Upper lobe of left lung (tissue), 6 donors: ENCODE measurements at places on chromosomes 6 and 20. TPM values are rescaled to one million over a fixed set of nuclear protein-coding genes. Genes with fewer than 3 reads are reported as not detected.

DNA sequence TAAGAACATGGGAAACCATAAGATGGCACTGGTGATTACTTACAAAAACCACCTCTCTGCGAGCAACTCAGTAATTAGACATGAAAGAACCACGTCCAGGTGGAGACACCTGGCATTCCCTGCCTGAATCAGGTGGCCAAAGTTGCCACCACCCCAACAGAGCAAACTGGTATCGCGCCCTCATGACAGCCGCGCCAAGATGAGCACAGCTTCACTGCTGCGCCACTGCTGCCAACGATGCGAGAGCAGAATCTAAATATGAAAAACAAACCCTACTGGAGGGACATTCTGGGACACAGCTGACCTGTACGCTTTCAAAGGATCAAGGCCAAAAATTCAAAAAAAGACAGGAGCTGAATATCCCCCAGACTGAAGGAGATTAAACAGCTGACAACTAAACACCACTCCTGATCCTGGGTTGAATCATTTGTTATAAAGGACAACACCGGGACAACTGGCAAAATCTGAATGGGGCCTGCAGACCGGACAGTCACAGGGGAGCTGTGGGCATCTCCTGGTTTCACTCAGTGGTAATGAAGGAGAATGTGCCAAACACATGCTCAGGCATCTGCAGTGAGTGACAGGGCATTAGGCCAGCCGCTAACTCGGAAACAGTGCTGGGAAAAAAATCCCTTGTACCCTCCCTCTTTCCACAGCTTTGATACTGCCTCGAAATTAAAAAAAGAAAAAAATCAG lies 17.4 kb downstream of the CST7 start:
- H3K27ac ChIP-seq, result no peak overlapping the region
- H3K36me3 ChIP-seq, result peaks cover 24% of the 10 kb centered on the region
- DNase-seq, result no peak
- no peak overlapping the region for H3K4me3 ChIP-seq

GRCh38 chr6:13181393-13181792 lies 146.9 kb downstream of the TBC1D7 start:
- DNase-seq, result no peak
- peaks cover 12% of the 10 kb centered on the region for H3K36me3 ChIP-seq
- H3K4me3 ChIP-seq, result no peak overlapping the region
- no peak overlapping the region for H3K27ac ChIP-seq
- no peaks in the 10 kb centered on the region for H3K27me3 ChIP-seq

DNA sequence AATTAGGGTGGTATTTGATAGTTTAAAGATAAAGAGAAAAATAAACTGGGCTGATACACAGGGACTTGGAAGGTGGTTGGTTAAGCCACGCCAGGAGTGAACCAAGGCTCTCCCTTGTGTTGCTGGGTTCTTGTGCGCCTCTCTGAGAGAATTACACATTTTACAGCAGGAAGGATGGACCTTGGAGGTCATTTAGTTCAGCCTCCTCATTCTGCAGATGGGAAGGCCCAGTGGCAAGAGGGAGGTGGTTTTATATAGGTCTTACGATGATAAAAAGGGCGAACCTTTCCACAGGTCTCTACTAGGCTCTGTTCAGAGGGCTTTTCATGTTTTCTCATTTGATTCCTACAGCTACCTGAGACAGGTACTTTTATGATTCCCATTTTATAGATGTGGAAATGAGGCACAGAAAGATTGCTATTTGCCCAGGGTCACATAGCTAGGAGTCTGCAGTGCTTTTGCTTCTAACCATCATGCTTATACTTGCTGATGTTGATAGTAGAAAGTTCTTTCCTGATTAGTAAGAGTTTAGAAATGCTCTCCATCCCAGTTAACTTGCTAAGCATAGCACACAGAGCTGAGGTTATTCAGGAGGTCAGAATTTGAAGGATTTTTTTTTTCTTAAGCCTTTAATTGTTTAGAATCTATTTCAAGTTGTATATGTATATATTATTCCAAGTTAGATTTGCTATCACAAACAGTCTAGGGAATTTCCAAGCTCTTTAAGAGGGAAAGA lies 12.8 kb downstream of the HIVEP1 start:
- H3K27ac ChIP-seq, result peak overlapping the region; percentile 20
- DNase-seq, result no peak
- H3K27me3 ChIP-seq, result no peaks in the 10 kb centered on the region

GRCh38 chr20:9789131-9789530 lies 49.7 kb downstream of the PAK5 start:
- H3K27me3 ChIP-seq, result no peaks in the 10 kb centered on the region
- no peaks in the 10 kb centered on the region for H3K36me3 ChIP-seq
- DNase-seq, result no peak
- H3K4me1 ChIP-seq, result no peaks in the 10 kb centered on the region
- no peak overlapping the region for H3K4me3 ChIP-seq
- no peak overlapping the region for H3K27ac ChIP-seq

GRCh38 chr20:14918976-14919375 lies 581.6 kb upstream of the FLRT3 start:
- no peak for DNase-seq
- peak overlapping the region; percentile 2 for H3K27ac ChIP-seq
- no peak overlapping the region for H3K4me3 ChIP-seq
- H3K4me1 ChIP-seq, result no peaks in the 10 kb centered on the region
- no peaks in the 10 kb centered on the region for H3K36me3 ChIP-seq

- H3K36me3 ChIP-seq, result no peaks in the 10 kb centered on the region
- no peaks in the 10 kb centered on the region for H3K4me1 ChIP-seq
- H3K4me3 ChIP-seq, result no peak overlapping the region
- no peaks in the 10 kb centered on the region for H3K27me3 ChIP-seq
- DNase-seq, result no peak
- no peak overlapping the region for H3K27ac ChIP-seq
Observed at GRCh38 chr20:9642882-9643281, 128.5 kb downstream of the LAMP5 start.

DNA sequence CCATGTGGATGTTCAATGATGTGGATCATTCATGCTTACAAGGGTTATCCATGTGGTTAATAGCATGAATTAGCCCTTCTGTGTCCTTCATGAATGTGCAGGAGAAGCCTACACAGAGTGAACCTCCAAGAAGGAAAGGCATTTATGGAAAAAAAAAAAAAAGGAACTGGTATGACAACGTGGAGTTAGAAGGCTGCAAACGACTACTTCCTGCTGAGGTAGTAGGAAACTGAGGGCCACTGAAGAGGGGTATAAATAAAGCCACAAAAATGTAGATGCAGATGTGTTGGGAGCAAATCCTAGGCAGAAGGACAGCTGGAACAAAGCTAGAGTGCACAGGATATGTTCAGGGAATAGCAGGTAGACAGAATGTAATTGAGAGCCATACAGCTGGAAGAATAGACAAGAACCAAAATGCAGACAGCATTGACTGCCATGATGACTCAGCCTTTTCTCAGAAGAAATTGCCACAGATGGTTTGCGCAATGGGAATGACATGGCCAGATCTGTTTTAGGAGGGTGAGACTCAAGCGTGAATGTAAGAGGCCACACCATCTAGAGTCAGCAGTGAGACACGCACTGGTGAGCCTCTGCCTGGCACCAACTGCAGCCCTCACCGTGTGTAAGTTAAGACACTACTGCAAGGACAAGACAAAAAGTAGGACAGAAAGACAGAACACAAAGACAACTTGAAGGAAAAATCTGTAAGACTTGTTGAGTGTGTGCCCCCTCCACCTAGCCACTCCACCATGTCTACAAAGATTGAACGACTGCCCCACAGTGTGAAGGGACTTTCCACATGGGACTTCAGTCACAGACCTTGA lies 79.8 kb downstream of the KIF13A start:
- H3K36me3 ChIP-seq, result no peaks in the 10 kb centered on the region
- peak overlapping the region; percentile 75 for H3K27ac ChIP-seq
- H3K27me3 ChIP-seq, result no peaks in the 10 kb centered on the region
- no peak for DNase-seq
- peaks cover 58% of the 10 kb centered on the region for H3K4me1 ChIP-seq

DNA sequence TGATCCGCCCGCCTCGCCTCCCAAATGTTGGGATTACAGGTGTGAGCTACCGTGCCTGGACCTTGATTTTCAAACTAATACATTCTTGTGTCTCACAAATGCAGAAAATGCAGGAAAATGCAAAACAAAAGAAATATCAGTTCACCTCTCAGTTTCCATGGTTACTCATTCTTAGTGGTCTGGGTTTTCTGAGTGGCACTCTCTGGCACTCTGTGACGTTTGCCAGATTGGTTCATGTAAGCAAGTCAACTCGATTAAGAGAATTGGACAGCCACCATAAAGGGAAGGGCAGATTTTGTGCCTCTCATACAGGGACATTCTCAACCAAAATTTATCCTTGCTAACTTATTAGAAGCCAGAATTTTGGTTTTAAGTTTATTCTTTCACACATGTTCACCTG lies 8.6 kb downstream of the CMTR1 start:
- peaks cover 19% of the 10 kb centered on the region for H3K4me1 ChIP-seq
- no peak for DNase-seq
- peaks cover 72% of the 10 kb centered on the region for H3K36me3 ChIP-seq
- no peak overlapping the region for H3K4me3 ChIP-seq
- H3K27ac ChIP-seq, result no peak overlapping the region

DNA sequence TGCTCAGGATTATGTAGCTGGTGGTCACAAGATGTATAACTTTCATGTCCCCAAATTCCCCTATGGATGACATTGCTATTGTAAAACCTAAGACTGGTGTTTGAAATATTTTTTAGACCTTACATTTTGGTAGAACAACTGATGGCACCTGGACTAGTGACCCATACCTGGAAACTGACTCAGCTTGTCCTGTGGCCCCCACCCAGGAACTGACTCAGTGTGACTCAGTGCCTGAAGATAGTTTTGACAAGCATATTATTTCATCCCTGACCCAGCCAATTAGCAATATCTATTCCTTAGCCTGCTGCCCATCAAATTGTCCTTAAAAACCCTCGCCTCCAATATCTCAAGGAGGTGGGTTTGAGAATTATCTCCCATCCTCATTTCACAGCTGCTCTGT lies 90.9 kb upstream of the GRIK2 start:
- no peak overlapping the region for H3K27ac ChIP-seq
- H3K4me1 ChIP-seq, result no peaks in the 10 kb centered on the region
- H3K4me3 ChIP-seq, result no peak overlapping the region
- no peaks in the 10 kb centered on the region for H3K36me3 ChIP-seq
- no peak for DNase-seq
- H3K27me3 ChIP-seq, result no peaks in the 10 kb centered on the region

GRCh38 chr6:133467231-133467981 lies 226.2 kb downstream of the EYA4 start:
- DNase-seq, result no peak
- H3K27me3 ChIP-seq, result no peaks in the 10 kb centered on the region
- no peaks in the 10 kb centered on the region for H3K4me1 ChIP-seq
- no peak overlapping the region for H3K27ac ChIP-seq
- no peaks in the 10 kb centered on the region for H3K36me3 ChIP-seq

- H3K27ac ChIP-seq, result no peak overlapping the region
- peaks cover 2% of the 10 kb centered on the region for H3K4me1 ChIP-seq
- no peaks in the 10 kb centered on the region for H3K36me3 ChIP-seq
- no peak overlapping the region for H3K4me3 ChIP-seq
Observed at GRCh38 chr6:31057426-31058003, 47.2 kb downstream of the MUC22 start.

- H3K4me3 ChIP-seq, result no peak overlapping the region
- H3K36me3 ChIP-seq, result peaks cover 57% of the 10 kb centered on the region
- peaks cover 60% of the 10 kb centered on the region for H3K4me1 ChIP-seq
- no peak for DNase-seq
- no peak overlapping the region for H3K27ac ChIP-seq
Observed at GRCh38 chr6:137875606-137876005, 8.5 kb downstream of the TNFAIP3 start.

DNA sequence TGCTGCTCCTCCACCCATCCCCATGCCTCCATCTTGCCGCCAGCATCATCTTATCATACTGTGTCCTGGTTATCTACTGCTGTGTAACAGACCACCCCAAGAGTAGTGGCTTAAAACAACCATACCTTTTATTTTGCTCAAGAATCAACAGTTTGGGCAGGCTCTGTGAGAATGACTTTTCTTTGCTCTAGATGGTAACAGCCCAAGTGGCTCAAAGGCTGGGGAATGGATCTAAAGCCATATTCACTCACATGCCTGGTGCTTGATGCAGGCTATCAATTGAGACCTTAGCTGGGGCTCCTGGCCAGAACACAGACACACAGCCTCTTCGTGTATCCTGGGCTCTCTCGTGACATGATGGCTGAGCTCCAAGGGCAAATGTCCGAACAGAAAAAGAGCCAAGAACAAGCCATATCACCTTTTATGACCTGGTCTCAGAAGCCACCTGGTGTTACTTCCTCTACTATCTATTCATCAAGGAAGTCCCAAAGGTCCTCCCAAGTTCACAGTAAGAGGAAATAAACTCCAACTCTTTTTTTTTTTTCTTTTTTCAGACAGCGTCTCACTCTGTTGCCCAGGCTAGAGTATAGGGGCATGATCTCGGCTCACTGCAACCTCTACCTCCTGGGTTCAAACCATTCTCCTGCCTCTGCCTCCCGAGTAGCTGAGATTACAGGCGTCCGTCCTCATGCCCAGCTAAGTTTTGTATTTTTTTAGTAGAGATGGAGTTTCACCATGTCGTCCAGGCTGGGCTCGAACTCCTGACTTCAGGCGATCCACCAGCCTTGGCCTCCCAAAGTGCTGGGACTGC lies 159.3 kb upstream of the JARID2 start:
- no peak overlapping the region for H3K27ac ChIP-seq
- H3K27me3 ChIP-seq, result no peaks in the 10 kb centered on the region
- DNase-seq, result no peak
- no peaks in the 10 kb centered on the region for H3K36me3 ChIP-seq

- no peaks in the 10 kb centered on the region for H3K36me3 ChIP-seq
- H3K27me3 ChIP-seq, result no peaks in the 10 kb centered on the region
- H3K4me3 ChIP-seq, result no peak overlapping the region
- DNase-seq, result no peak
- peaks cover 12% of the 10 kb centered on the region for H3K4me1 ChIP-seq
Observed at GRCh38 chr6:168050881-168051586, 28.0 kb downstream of the FRMD1 start.

DNA sequence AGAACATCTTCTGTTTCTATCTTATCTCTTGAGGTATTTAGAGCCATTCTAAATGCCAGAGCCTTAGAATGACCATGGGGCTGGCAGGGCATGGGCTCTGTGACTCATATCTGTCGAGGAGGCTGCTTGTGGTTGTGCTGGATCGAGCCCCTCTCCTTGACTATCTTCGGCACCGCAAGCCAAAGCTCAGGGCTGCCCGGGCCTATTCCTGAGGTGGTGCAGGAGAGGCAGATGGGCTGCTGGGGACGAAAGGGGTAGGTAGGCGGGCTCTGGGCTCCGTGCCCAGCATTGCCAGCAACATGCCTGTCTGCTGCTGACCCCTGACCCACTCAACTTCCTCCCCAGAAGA lies 89.9 kb downstream of the NOL4L start:
- H3K4me1 ChIP-seq, result peaks cover 6% of the 10 kb centered on the region
- H3K27ac ChIP-seq, result no peak overlapping the region
- H3K27me3 ChIP-seq, result no peaks in the 10 kb centered on the region
- no peak overlapping the region for H3K4me3 ChIP-seq
- no peaks in the 10 kb centered on the region for H3K36me3 ChIP-seq

The LY6G5B gene
- total RNA-seq, result 14.2 TPM

The CLIC5 gene
- total RNA-seq, result 197 TPM

The KCNK16 gene
- total RNA-seq, result not detected

The NR2E1 gene
- not detected for total RNA-seq

The TSBP1 gene
- not detected for total RNA-seq
